ENCODE measurements at places on chromosomes 4 and X.

DNA sequence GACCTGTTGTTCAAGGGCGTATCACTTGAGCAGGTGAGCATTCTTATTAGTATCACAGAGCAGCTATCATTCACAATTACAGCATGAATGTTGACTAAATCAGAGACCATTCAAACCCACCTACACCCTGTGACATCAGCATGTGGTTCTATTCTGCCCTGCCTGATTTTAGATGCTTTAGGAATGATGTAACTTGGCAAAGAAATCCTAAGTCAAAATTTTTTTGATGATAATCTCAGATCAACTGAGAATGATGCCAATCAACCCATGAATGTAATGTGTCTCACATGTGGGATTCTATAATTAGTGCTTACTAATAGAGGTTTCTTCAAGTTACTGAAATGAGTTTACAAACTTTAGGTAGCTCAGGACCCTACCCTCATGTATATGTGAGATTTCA, 13.4 kb upstream of the CHIC2 start:
- DNase-seq, result no peak

GRCh38 chr4:161197912-161198311, 965.9 kb downstream of the FSTL5 start:
- DNase-seq, result no peak

- no peak for DNase-seq
Measured at GRCh38 chrX:79182616-79183015, 38.1 kb downstream of the GPR174 start.

DNA sequence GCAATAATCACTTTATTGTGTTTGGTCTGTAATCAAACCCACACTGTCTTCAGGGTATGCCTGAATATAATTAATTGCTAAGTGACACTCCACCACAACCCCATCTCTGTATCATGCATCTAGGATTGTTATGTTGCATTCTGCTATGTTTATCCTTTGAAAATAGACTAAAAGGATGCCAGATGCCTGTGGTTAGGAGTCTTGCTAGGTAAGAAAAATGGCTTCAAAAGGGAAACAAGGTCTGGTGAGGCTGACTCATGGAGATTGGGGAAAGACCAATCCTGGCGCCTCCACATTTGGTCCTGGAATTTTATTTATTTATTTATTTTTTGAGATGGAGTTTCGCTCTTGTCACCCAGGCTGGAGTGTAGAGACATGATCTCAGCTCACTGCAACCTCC, 360.5 kb upstream of the SLC7A11 start:
- DNase-seq, result no peak

DNA sequence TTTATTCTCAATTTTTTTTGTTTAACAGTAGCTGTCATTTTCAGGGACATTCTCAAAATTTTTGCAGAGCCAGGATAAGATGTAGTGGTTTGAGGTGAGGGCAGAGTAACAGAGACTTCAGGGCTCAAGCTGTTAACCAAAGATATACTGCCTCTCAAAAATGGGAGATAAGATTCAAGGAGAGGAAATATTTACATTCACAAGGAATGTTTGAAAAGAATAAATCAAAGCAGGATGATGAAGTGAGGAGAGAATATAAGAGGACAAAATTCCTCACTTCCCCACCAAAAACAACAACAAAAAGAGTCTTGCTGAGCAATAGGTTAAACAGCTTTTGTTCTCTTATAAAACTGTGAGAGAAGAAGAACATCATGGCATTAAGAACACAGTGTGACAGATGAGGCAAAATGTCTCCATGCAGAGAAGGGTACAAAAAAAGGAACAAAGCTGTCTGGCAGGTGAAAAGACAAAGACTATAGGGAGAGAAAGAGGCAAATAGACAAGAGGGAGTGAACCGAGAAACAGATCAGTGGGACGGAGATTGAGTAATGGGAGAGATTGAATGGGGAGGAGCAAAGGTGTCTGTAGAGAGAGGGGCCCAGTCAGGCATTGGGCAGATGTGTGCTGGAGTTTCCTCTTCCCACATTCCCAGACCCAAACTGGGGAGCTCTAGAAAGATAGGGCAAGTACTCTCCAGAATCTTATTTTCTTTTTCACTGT, 106.1 kb upstream of the TMEM150C start:
- DNase-seq, result no peak

DNA sequence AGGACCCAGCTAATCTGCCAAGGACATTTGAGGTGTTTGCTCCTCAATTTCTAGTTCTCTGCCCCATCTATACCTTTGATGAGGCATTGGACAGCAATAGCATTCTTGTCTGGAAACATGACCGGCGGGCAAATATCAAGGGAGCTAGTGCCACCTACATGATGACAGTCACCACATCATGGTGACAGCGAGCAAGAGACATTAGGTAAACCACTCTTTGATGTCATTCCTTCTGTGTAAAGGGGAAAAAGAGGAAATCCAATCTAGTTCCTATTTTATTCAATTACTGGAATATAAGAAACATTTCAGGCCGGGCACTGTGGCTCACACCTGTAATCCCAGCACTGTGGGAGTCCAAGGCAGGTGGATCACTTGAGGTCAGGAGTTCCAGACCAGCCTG, 20.7 kb upstream of the IL13RA1 start:
- DNase-seq, result no peak
